Hypothalamus (tissue), 51 donors: ENCODE measurements at places on chromosomes 16 and 17.

- no peak for DNase-seq
These were observed 27.8 kb downstream of the CYB5D2 start for GRCh38 chr17:4170639-4171280.

- no peak for DNase-seq
These were observed 7.4 kb downstream of the TMC6 start for GRCh38 chr17:78120971-78121800.

GRCh38 chr17:47935961-47936360 lies 5.4 kb upstream of the PNPO start:
- DNase-seq: no peak

DNA sequence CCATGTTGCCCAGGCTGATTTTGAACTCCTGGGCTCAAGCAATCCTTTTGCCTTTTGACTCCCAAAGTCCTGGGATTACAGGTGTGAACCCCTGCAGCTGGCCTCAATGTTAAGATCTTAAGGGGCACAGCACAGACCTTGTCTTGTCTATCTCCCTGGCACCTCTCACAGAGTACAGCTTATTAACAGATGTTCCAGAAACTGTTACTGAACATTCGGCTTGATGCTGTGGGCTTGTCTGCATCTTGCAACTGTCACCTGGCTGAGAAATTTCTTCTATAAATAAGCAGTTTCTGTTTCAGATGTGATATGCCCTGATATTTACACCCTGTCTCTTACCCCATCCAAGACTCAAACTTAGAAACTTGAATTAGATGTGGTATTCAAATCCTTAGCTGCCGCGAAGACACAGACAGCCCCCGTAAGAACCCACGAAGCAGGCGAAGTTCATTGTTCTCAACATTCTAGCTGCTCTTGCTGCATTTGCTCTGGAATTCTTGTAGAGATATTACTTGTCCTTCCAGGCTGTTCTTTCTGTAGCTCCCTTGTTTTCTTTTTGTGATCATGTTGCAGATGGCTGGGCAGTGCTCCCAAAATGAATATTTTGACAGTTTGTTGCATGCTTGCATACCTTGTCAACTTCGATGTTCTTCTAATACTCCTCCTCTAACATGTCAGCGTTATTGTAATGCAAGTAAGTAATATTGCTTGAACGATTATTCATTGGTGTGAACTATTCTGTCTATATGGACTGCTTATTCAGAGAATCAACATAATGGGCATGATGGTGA lies at the start of gene TNFRSF17:
TSS of gene TNFRSF17 (plus strand) at position 450 of the 791 bp plus-strand sequence. CDS start at position 565, 115 bp downstream.
- DNase-seq: no peak

- DNase-seq: no peak
These were observed 16.6 kb downstream of the NXPH3 start for GRCh38 chr17:49592263-49592662.

DNA sequence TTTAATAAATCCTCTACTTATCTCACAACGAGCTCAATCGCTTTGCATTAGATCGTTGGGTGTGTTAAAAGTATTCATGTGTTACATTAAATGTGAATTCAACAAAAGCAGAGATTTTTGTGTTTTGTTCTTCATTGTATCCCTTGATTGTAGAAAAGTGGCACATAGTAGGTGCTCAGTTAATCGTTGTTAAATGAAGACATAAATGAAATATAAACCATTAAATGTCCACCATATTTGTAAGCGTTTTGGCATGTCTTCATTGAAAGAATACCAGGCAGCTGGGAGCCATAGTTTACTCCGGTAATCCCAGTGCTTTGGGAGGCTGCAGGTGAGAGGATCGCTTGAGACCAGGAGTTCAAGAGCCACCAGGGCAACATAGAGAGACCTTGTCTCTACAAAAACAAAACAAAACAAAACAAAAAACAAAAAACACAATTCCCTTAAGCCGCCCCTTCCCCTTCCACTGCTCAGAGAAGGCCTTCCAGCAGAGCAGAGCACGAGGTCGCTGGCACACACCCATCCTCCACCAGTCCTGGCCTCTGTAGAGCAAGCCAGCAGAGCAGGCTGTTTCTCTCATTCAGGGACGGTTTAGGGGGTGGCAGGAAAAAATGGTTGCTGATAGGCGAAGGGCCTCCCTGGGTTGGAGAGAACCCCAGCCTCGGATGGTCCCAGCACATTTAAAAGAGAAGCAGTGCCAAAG lies 673 bp upstream of the CHD9 start:
- no peak for DNase-seq

DNA sequence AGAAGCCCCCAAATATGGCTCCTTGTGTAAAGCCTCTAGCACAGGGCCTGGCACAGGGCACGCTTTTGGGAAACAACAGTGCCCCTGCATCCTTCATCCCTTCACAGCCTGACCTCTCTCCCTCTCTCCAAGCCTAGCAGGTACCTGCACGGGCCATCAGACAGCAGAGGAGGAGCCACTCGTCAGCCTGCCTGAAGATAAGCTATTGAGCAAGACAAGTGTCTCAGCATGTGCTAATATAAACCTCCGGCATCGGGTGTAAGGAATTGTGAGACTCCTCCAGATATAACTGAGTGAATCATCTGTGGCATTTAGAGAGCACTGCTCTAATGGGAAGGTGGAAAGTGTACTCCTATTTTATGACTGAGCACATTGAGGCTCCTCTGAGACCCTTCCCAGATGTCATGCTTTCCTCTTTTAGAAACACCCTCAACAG lies 38.3 kb downstream of the TBX4 start:
- DNase-seq: no peak

GRCh38 chr16:57998486-57998885 lies 2.0 kb downstream of the ZNF319 start:
- no peak for DNase-seq

DNA sequence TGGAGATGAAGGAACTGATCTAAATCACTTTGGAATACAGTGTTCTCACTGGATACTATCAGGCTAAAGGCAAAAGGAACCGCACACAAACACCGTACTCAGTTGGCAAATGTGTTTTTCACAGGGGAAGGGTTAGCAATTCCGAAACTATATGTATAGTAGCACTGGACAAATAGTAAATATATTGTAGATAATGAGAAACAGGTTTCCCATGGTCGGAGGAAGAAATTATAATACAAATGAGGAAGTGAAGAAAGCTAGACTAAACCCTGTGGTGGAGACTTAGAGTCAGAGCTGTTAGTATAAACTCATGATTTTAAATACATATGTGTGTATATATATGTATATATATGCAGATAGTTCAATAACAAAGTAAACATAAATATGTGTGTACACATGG lies 414.1 kb upstream of the SALL1 start:
- DNase-seq: no peak

DNA sequence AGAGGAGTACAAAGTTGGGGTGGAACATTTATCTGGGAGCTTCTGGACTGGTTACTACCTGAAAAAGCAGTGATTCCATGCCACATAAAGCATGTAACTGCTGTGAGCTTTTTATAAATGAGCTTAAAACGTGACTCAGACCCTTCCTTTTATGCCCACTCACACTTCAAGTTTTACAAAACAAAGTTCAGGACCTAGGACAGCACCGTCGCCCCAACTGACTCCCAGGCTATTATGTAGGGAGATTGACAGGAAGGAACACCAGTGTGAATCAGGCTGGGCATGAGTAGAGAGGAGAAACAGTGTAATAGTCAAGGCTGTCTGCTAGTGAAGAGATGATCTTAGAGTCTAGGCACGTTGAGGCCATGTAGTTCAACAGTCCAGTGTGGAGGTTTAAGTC lies 91.6 kb upstream of the DNAH9 start:
- DNase-seq: no peak

DNA sequence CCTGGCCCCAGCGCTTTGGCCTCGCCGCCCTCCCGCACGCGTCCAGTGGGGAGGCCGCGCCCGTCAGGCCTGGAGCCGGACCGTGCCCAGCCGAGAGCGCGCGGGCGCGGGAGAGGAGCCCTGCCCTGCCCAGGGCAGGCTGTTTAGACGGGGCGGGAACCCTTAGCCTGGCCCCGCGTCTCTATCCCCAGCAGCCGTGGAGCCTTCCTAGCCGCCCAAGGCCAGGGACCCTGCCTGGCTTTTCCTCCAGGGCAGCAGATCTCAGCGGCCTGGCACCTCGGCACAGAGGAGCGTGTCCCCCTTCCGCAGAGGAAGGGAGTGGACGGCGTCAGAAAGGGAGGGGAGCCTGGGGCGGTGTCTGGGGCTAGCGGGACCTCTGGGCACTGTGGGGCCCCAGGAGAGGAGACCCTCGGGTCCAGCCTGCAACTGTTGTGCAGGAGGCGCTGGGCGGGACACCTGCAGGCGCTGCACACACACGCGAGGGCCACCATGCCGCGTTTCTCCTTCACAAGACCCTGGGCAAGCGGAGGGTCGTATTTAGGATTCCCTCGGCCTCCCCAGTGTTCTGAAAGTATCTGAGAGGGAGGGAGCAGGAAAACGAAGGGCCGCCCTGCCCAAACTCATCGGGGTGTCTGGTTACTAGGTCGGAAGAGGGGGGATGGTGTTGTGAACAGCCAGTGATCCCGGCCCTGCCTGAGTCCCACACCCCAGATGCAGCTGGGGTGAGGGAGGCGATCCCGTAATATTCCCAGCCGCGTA lies 2.3 kb upstream of the NPTX1 start:
- no peak for DNase-seq

- no peak for DNase-seq
These were observed 18.4 kb downstream of the MAP2K3 start for GRCh38 chr17:21302711-21303425.

DNA sequence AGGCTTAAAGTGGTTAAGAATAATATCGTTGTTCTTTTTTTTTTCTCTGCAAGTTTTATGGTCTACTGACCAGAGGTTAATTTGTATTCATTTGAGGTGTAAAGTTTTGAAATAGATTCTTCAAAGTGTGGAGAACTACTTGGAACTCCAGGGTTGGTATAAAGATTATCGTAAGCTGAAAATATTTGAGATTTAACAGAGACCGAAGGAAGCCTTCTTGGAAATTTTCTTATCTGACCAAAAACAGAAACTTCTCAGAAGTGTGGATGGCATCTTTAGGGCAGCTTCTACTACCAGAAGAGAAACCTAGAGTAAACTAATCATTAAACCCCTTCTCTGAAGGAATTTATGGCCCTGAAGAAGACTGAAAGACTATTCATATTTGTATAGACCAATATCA lies 206.8 kb upstream of the MON1B start:
- no peak for DNase-seq

DNA sequence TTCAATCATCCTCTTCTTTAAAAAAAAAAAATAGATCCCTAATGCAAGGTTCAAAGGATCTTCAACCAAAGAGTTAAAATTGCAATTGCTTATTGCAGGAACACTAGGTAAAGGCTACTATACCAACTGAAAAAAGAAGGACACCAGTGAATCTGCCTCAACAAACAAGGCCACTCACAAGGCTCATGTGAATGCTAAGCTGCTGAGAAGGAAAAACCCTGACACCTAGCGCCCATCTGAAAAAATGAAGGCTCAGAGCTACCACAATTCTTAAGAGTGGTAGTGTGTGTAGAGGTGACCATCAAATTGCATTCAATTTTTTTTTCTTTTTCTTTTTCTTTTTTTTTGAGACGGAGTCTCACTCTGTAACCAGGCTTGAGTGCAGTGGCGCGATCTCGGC lies 201.6 kb upstream of the C17orf78 start:
- DNase-seq: no peak

DNA sequence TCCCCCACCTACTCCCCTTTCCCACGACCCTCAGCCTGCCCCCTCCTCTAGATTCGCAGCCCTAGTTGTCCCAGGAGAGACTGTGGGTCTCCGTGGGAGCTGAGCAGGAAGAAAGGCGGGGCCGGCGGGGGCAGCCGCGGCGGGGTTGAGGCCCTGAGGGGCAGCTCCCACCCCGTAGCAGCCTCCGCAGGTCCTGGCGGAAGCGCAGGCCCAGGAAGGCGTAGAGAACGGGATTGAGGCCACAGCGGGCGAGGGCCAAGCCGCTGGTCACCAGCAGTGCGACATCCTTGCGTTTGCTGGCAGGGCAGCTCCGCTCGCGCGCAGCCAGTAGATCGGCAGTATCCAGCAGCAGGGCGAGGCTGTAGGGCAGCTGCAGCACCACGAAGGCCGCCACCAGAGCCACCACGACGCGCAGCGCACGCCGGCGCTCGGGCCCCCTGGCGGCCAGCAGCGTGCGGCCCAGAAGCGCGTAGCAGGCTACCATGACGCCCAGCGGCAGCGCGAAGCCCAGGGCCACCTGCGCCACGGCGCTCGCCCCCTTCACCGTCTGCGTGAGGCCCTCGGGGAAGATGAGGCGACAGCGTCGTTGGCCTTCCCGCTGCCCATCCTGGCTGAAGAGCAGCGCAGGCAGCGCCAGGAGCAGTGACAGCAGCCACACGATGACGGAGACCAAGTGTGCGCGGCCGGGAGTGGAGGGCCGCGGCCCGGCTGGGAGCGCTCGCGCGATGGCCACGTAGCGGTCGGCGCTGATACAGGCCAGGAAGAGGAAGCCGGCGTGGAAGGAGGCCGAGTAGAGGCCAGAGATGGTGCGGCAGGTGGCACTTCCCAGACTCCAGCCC lies 1.9 kb downstream of the CCR10 start:
- DNase-seq: peak; percentile 72

- no peak for DNase-seq
These were observed 20.5 kb upstream of the BLMH start for GRCh38 chr17:30312226-30312625.

DNA sequence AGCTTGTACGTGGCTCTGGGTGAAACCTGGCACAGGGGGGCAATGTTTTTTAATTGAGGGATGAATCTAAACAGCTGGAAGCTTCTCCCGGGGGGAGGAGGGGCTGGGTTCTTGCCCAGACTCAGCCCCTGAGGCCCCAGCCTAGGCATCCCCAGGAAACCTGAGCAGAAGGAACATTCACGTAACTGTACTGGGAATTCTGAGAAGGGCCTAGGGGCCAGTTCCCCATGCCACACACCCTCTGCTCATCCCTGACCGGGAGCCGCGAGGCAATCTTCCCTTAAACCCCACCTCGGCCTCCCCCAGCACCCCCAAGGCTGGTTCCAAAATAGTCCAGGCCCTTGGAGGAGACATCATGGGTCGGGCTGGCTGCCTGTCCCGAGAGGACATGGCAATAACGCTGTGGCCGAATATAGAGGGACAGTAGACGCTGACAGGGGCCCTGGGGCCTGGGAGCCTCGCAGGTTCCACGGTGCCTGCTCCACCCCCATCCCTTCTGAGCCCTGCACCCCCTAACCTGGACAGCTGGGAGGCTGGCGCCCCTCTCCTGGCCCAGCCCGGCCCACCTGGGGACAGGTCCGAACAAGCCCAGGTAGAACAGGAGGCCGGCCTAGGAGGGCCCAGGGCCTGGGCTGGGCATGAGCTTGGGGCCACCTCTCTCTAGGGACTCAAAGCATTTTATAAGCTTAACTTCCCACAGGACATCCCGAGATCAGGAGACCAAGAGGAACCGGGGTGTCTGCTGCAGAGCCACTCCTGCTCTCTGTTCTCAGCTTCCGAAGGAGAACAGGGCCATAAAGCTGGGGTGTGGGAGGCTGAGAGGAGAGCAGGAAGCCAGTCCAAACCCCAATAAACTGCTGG lies 83.2 kb upstream of the TOB1 start:
- no peak for DNase-seq

- DNase-seq: no peak
These were observed 1.9 kb downstream of the CDH13 start for GRCh38 chr16:82628711-82629110.

- DNase-seq: no peak
These were observed 12.4 kb upstream of the SLC6A2 start for GRCh38 chr16:55643161-55643970.
